ENCODE measurements at places on chromosomes 7 and 10. TPM values are rescaled to one million over a fixed set of nuclear protein-coding genes. Genes with fewer than 3 reads are reported as not detected.

The PWWP2B gene
- 10.7 TPM for polyA plus RNA-seq

The ZSCAN25 gene
- 8.4 TPM for polyA plus RNA-seq

The UPK3BL2 gene
- polyA plus RNA-seq, result 13.6 TPM

The KCND2 gene
- polyA plus RNA-seq, result 0.88 TPM

The PDLIM1 gene
- 176 TPM for polyA plus RNA-seq

The SFRP5 gene
- polyA plus RNA-seq, result 48.9 TPM

The TMEM196 gene
- not detected for polyA plus RNA-seq

The PRKG1 gene
- 5.0 TPM for polyA plus RNA-seq

The MEOX2 gene
- polyA plus RNA-seq, result 1.00 TPM

The THNSL1 gene
- polyA plus RNA-seq, result 2.5 TPM

The CYP2C9 gene
- 39.3 TPM for polyA plus RNA-seq
